ENCODE measurements at places on chromosomes 1 and 21.

GRCh38 chr1:14836426-14837140 lies 238.1 kb downstream of the KAZN start:
- no peak for DNase-seq

DNA sequence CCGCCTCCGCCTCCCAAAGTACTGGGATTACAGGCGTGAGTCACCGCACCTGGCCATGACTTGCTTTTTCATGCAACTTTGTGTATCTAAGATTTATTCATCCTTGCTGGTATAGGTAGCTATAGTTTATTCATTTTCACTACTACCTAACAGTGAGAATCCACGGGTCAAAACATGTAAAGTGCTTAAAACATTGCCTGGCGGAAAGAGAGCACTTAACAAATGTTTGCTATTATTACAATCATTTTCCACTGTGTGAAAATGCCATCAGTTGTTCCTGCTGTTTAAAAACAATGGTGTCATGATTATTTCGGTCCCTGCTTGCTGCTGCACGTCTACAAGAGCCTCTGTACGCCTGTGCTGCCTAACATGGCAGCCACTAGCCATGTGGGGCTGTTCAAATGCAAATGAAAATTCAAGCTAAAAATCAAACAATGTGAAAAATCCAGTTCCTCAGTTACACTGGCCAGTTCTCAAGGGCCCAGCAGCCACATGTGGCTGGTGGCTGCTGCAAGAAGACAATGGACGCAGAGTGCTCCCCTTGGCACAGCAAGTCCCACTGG lies 65.1 kb downstream of the CLSTN1 start:
- no peak for DNase-seq

- DNase-seq, result no peak
Measured at GRCh38 chr1:163897412-163898155, 575.8 kb downstream of the NUF2 start.

GRCh38 chr1:55368698-55369097 lies 153.5 kb upstream of the USP24 start:
- no peak for DNase-seq

GRCh38 chr1:183604038-183604808 lies 14.0 kb upstream of the NCF2 start:
- DNase-seq, result no peak

GRCh38 chr1:179995576-179995975 lies 41.0 kb downstream of the CEP350 start:
- no peak for DNase-seq

DNA sequence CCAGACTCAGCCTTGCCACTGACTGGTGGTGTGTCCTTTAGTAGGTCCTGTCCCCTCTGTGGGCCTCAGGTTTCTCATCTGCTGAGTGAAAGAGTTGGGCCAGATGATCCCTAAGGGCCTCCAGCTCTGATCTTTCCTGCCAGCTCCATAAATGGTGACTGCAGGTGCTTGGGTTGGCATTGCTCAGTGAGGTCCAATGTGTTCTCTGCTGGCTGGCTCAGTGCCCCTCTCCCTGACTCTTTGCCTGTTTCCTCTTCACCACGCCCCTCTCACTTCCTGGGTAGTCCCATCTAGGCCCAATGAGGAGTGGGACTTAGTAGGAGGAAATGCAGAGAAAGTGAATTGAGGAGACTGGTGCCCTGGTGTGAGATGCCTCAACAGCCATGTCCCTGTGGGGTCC lies 36.6 kb downstream of the UBE2T start:
- no peak for DNase-seq

- DNase-seq, result no peak
Measured at GRCh38 chr1:211935448-211935970, 99.8 kb downstream of the INTS7 start.

- no peak for DNase-seq
Measured at GRCh38 chr1:57839067-57839466, 415.2 kb upstream of the DAB1 start.

DNA sequence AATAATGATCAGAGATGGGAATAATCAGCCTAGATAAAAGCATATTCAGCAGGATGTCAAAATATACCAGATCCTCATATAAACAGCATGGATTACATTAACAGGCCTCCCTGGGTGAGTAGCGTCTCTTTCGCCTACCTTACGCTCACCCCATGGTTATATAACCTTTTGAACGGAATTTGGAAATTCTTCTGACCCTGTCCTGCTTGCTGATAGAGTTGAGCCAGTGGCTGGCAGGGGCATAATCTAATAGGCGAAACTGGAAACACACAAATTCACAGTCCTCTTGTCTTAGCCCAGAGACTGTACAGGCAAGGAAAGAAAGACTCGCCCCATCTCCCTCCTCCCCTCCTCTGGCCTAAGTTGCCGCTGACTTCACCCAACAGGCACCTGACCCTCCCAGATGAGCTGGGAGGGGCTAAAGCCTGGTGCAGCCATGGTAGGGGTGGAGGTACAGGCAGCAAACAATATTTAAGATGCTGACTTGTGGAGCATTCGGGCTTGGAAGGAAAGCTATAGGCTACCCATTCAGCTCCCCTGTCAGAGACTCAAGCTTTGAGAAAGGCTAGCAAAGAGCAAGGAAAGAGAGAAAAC lies at the start of gene ANGPTL7:
ANGPTL7 (plus strand) TSS at position 498 of the 594 bp plus-strand sequence. CDS start 225 bp downstream, outside the sequence.
- no peak for DNase-seq

All from epithelial cell of proximal tubule (primary cell).